ENCODE measurements at places on chromosomes 4 and X.

- no peak for DNase-seq
Observed at GRCh38 chr4:185237175-185237574, 27.8 kb downstream of the SNX25 start.

- no peak for DNase-seq
Observed at GRCh38 chr4:59127006-59127405, 2016.8 kb upstream of the IGFBP7 start.

DNA sequence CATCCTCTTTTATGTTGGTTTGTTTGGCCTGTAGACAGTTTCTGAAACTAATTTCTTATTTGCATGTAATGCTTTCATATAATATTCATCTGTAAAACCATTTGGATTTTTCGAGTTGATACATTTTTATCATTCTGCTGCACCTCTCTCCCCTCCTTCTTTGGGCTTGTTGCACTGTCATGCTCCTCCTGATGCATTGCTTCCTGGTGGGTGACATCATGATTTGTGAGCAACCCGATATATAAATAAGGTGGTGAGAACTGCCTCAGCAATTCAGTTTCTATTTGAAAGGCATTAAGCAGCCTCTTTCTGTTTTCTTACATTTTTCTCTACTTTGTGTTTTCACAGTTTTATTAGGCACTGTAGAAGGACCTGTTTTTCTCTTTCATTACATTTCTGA, 515.7 kb downstream of the RPA4 start:
- DNase-seq, result no peak

DNA sequence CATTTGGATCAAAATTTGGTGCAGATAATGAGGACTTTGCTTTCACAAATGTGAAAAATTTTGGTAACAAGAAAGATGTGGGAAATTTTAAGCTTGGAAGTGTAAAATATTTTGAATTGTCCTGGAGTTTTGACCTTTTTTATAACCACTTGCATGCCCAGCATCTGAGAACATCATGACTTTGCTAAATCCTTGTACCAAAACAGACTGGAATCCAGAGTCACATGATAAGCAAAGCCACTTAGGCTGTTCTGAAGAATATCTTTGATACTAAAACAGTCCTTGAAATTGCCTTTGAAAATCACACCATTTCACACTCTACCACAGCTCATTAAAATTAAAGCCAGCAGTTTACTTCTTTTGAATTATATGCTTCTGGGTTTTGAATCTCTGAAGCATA, 2.5 kb upstream of the PPM1K start:
- no peak for DNase-seq

DNA sequence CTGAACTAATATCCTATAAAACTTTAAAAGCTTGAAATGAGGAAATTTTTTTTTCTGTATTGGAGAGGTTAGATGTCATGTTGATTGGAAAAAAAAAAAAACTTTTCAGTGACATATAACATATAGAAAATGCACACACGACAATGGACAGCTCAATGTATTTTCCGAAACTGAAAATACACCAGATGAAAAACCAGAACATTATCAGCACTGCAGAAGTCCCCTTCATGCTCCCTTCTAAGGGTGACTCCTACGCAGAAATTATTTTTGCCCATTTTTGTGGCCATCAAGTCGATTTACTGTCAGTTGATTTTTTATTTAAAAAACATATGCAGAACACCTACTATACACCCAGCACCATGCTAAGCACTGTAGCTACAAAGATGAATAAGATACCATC, 148.3 kb downstream of the APBB2 start:
- no peak for DNase-seq

DNA sequence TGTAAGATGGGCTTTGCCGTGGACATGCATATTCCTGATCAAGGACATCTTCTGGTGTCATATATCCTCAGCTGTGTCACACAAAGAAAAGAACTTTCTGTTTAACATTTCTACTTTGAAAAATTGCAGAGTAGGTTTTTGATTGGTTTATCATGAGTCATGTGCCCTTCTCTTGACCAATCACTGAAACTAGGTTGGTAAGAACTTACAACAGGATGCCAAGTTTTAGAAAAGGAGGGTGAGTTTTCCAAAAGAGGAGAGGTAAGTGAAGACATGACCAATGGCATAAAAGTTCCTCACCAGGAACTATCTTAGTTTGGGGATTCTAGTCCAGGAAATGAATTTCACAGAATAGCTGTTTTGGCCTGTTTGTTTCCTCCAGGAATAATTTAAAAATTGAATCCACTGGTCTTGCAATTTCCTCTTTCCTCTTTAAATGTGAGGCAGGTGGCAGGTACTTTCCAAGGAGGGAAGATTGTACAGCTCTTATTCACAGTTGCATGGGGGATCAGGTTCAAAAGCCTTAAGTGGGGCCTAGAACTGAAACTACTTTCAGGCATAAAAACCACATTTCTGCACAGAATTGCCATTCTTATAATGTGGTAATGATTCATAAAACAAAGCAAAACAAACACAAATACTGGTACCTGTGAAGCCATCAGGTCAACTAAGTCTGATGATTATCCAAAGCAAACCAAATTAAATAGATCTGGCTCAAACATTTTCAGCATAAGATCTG, 1114.5 kb upstream of the LCORL start:
- DNase-seq, result no peak

DNA sequence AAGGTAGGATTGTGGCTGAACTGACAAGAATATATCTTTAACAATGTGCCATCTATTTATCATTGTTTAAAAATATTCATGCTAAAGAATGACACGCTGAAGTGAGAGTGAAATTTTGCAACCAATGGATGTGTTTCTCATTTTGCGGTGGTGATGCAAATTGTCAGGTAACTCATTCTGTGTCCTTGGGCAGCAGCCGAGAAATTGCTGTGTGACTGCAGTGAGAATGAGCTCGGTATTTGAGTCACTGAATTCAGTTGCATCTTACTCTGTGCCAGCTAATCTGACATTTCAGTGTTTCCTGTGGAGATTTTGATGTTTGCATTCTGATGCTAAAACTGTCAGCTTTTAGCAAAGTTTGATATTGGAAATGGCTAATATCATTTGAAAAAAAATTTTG, 28.1 kb downstream of the MCUB start:
- DNase-seq, result peak; percentile 22

DNA sequence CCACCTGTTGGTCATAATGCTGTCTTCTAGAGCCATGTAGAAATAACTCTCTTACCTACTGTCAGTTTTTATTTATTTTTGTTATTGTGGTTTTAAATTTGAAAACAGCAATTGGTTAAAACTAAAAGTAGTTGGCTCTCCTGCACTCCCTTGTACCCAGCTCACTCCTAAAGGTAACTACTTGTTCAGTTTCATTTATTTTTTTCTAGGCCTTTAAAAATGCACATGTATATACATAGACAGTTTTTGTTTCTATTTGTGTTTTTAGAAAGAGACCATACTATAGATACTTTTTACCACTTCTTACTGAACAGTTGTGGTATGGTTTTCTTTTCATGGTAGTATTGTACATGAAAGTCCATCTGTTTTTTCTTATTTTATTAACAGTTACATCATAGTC, 16.8 kb downstream of the SMAD1 start:
- no peak for DNase-seq

DNA sequence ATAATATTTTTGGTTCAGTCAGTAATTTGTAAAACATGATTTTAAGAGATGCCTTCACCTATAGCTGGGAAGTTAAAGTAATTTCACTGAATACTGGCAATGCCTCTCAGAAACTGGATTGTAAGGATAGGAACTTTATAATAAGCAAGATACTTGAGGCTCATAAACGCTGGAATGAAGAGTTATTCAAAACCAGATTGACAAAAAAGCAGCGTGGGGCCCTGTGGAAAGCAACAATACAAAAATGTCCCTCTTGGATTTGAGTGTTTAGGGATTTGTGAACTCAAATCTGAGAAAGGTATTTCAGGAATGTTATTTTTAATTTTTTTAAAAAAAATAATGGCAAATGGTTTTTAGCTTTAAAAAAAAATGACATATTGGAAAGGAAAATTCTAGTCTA, 94.6 kb downstream of the ANK2 start:
- DNase-seq, result no peak

GRCh38 chr4:110518889-110519490, 43.0 kb downstream of the ENPEP start:
- DNase-seq, result no peak
